Fibroblast of pulmonary artery (primary cell): ENCODE measurements at places on chromosomes 1 and 21.

GRCh38 chr1:176720838-176721237 is 257.9 kb downstream of the PAPPA2 start:
- no peak for DNase-seq

- no peak for DNase-seq
Measured at GRCh38 chr1:44015206-44015605, 16.1 kb downstream of the SLC6A9 start.

DNA sequence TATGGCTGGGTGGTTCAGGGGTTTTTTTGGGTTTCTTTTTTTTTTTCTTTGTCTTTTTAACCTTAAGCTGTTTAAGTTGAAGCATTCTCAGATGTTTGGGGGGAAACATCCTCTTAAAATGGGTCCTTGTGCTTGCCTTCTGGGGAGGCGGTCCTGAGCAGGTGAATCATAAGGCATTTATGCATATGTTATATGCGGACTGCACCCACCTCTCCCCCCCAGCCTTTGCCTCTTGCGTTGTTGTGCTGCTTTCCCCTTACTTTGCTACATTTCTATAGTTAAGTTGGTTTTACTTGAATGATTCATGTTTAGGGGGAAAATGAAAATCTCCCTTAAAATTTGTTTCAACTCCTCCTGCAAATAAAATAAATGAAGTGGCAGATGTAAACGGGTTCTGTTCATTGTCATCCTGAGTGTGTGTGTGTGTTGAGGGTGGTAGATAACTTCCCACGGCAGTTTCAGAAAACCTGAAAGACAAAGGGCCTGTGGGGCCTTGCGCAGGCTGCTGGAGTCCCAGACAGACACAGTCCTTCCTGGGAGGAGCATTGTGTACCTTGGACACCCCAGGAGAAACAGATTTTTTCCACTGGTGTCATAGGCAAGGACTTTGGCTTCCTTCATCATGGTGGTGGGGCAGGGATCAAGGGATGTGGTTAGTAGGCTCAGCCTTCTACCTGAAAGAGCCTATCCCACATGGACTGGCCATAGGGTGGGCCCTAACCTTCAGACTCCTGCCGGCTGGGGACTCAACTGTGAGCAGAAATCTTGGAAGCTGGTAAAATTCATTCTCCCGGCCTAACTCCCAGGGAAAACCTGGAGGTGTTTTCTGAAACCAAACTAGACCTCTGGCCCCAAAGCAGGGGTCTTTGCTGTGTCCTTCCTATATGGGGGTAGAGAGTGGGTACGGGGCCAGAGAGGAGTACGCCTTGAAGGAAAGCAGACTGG is 926 bp upstream of the SH3D21 start:
- DNase-seq = no peak

- DNase-seq = no peak
Measured at GRCh38 chr1:229271448-229272159, 693 bp downstream of the RAB4A start.

- no peak for DNase-seq
Measured at GRCh38 chr1:231021540-231022031, 18.5 kb downstream of the FAM89A start.

GRCh38 chr1:67484492-67484891 is 54.3 kb upstream of the SERBP1 start:
- peak; percentile 25 for DNase-seq

- no peak for DNase-seq
Measured at GRCh38 chr21:45430521-45431501, 25.8 kb downstream of the COL18A1 start.

- DNase-seq = peak; percentile 56
Measured at GRCh38 chr1:154326546-154327465, 1.5 kb downstream of the ATP8B2 start.

DNA sequence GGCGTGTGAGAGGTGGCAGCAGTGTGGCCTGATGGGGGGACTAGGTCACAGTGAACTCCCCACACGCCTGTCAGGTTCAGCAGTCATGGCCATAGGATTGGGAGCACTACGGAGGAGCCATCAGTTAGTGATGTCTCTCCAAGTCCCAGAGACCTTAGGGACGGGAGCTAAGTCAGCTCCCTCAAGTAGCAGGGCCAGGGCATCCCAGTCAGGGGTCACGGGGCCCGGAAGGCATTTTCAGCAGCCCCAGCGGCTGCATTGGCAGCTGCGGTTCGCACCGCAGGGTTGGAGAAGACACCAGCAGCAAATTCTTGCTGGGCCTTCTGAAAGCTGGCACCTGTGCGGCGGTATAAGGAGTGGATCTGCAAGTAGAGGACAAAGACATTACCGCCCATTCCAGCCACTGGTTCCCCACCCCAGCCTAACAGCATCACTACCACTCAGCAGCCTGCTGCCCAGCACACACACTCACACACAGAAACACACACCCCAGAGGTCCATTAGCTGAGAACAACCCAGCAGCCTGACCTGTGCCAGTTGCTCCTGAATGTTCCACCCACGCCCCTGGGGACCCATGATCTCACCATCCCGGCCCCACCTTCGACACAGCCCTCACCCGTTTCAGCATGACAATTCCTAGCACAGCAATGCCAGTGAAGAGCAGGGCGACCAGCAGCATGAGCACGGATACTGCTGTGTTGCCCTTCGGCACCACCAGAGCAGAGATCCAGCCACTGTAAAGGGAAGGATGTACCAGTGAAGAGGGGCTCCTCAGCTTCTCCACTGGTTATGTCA is 972 bp upstream of the ENTREP3 start:
- DNase-seq = no peak

DNA sequence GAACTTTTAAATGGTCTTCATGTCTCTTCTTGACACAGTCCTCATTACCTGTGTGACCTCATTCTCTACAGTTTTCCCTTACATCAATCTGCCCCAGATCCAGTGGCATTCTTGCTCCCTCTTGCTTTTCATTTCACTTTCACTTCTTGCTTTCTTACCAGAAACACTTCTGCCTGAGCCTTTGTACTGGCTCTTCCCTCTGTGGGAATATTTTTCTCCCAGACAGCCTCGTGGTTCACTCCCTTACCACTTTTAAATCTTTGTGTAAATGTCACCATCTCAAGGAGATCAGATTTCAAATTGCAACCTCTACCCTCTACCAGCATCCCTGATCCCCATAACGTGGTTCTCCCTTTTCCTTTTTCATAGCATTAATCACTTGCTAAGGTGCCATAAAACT is 73.2 kb downstream of the DISC1 start:
- no peak for DNase-seq

DNA sequence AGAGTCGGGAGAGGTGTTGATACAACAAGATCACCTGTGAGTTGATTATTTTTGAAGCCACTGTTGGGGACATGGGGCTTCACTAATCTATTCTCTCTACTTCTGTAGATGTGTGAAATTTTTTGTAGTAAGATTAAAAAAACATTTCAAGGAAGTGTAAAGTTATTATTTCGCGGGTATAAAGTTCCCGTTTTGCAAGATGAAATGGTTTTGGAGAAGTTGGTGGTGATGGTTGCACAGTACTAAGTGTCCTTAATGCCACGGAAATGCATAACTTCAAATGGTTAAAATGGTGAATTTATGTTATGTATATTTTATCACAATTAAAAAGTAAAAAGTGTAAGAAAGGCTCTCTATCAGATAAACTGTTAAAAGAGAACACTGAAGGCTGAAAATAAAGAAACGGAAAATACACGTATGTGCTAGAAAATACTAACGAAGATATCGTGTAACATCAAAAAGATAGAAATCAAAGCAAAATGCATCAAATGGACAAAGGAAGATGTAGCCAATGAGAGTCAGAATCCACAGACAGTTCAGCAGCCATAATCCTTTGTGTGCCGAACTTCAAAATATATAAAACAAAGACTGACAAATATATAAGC is 2.9 kb upstream of the ITGB2 start:
- DNase-seq = no peak

- peak; percentile 83 for DNase-seq
Measured at GRCh38 chr1:172356620-172357019, 63.9 kb upstream of the C1orf105 start.

DNA sequence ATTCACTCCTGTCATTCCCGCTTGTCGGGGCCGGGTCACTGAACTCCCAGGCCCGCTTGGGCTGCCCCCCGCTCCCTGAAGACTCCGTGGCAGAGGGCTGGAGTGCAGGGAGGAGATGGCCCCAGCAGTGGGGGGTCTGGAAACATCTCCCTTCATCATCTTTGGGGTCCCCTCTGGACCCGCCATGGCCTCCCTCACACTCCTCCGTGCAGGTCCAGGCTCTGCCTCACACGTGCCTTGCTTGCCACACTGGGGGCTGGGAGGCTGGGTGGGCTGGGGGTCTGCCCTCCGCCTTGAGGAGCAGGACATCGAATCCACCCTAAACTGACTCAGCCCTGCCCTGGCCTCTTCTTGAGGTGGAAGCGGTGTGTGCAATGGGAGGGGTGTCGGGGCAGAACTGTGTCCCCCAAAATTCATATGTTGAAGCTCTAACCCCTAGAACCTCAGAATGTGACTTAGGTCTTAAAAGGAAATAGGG is 35.2 kb downstream of the POFUT2 start:
- no peak for DNase-seq

GRCh38 chr1:161381707-161382106 is 14.0 kb upstream of the CFAP126 start:
- DNase-seq = no peak

- DNase-seq = no peak
Measured at GRCh38 chr1:72063364-72064044, 218.8 kb downstream of the NEGR1 start.

GRCh38 chr21:27557356-27557755 is 590.5 kb upstream of the ADAMTS5 start:
- no peak for DNase-seq

GRCh38 chr1:195788721-195789120 is 819.5 kb downstream of the KCNT2 start:
- DNase-seq = no peak

DNA sequence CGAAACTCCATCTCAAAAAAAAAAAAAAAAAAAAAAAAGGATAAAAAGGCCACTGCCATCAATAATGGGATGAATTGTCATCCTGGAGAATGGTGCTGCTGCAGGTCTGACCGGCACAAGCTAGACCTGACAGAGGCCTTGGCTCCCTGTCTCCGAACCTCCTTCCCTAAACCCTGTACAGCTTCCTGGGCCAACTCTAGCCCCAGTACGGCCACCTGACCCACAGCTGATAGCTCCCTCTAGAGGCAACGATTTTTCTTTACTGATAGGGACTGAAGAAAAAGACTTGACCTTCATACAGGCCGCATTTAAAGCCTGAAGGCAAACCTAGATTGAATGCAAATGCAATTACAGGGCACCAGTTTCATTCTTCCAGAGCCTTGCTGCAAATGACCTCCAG is 30.7 kb downstream of the NOL9 start:
- peak; percentile 66 for DNase-seq

DNA sequence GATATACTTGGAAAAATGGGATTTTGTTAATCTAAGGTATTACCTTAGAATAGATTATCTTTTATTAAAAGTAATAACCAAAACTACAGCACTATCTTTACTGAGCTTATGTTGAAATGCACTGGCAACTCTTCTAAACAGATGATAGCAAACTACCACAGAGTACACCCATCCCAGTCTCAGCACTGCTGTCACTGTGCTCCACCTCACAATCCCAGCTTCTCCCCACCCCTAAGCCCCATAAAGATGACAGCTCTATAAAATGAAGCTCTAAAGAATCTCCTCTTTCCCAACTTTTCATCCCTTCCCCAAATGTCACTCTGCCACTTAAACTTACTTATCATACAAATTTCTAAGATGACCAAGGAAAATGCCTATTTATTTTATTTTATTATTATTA is 6.4 kb downstream of the DSTYK start:
- no peak for DNase-seq

DNA sequence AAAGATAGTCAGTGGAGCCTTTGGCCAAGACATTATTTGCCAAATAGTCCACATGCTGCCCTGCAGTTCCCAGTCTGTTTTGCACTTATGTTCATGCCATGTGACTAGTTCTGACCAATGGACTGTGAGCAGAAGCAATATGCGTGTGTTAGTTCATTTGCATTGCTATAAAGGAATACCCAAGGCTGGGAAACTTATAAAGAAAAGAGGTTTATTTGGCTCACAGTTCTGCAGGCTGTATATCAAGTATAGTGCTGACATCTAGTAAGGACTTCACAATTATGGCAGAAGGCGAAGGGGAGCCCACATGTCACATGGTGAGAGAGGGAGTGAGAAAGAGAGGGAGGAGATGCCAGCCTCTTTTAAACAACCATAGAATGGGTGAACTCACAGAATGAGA is 193.3 kb downstream of the PTPRU start:
- DNase-seq = no peak

DNA sequence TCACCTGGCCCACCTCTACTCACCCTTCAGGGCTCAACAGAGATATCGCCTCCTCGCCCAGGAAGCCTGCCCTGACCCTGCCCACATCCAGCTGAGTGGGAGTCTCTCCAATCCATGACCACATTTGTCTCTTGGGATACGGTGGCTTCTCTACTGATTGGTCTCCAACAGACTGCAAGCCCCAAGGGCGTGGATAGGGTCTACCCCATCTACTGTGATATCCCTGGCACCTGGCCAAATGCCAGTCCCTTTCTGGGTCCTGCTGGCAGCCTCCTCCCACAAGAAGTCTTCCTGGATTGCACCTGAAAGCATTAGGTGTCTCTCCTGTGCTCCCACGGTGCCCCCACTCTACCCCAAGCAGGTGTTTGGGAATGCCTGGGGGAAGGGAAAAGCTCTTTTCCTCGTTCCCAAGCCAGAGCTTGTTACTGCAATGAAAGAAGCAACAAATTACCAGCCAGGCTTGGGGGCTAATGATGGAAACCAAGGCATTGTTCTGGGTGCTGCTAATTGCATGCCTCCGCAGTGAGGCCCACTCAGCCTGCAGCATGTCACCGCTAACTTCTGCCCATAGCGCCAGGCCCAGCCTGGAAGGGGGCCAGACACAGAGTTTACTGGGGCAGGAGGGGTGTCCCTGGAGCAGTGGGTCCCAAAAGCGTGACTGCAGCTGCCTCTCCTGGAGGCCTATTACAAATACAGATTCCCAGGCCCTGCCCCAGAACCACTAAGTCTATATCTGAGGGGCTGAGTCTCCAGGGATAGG is 90.7 kb upstream of the IFFO2 start:
- DNase-seq = no peak

- DNase-seq = no peak
Measured at GRCh38 chr1:25487628-25488027, 55.8 kb upstream of the LDLRAP1 start.

GRCh38 chr1:182337736-182338571 is 53.6 kb downstream of the GLUL start:
- DNase-seq = peak; percentile 11

- DNase-seq = peak; percentile 49
Measured at GRCh38 chr1:59570524-59570923, 244.2 kb upstream of the HOOK1 start.
